ENCODE measurements at places on chromosomes 11 and 22.

DNA sequence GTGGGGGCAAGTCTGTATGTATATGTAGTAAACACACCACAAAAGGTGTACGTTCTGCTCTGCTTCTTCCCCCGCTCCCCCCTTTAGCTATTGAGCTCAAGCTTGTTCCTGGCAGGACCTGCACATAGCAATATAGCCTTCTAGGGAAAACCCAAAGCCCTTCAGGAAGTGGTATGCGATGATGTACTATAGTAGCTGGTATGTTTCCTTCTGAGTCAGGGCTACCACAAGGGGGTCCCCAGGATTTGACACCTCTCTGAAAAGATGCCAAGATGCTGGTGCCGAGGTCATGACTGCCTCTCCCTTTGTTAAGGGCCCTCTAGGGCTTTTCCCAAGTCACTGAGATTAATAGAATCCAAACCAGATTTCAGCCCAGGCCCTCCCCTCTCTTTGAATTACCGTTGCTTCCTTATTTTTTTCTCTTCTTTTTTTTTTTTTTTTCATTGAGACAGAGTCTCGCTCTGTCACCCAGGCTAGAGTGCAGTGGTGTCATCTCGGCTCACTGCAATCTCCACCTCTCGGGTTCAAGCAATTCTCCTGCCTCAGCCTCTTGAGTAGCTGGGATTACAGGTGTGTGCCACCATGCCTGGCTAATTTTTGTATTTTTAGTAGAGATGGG lies 268.4 kb downstream of the ETS1 start:
- DNase-seq, result no peak

GRCh38 chr11:106159836-106160235 lies 82.4 kb downstream of the AASDHPPT start:
- DNase-seq, result no peak

DNA sequence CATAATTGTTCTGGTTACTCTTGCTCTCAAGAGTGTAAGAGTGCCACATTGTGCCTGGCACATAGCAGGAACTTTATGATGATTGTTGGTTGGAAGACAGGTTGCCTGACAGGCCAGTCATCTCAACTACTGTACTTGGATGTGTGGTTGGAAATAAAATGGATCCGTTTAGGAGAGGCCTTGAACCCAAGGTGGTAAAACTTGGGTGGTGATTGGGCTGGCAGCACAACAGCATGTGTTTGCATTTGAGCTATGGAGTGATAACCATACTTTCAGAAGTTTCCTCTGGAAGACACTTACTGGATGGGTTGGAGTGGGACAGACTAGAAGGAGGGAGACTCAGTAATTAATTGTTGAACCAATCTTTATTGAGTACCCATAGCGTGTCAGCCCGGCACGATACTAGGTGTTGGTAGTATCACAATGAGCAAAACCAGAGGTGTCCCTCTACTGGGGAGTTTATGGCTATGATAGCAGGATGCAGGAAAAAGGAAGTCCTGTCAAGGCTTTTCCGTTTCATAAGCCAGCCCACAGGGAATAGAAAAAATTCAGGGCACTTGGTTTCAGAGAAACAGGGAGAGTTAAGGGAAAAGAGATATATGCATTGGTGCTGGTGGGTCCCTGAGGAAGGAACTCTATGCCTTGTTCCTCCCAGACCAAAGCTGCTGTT lies 3.1 kb upstream of the TMEM109 start:
- no peak for DNase-seq

DNA sequence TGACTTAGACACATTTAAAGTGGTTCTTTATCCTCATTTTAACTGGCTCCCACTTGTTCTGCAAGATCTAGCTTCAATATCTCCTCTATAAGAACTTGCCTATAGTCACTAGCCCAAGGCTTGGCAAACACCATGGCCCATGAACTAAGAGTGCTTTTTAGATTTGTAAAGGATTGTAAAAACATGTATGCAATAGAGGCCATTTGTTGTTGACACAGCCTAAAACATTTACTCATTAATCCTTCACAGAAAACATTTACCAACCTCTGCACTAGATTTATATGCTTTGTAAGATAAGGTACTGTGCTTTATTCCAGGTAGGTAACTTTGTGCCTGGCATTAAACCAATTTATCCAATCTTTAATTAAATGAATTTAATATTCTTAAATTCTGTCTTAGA lies 5.5 kb downstream of the HYLS1 start:
- DNase-seq, result no peak

- peak; percentile 43 for DNase-seq
Observed at GRCh38 chr22:48894804-48895250, 932.8 kb downstream of the BRD1 start.
